ENCODE measurements at places on chromosomes 3 and 15.

DNA sequence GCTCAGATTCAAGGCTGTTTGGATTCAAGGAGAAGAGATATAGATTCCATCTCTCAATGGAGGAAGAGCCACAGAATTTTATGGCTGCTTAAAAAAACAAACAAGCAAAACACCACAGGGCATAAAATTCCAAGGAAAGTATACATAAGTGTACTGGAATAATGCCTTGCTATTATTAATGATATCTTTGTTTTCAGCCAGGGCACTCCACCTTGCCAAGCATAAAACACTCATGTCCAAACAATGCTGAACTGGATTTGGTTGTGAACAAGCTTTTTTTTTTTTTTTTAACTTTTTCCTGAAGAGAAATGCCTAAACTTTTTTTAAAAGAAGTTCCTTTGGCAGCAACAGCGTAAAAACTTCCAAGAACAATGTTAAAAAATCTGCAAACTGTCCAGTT lies 4.8 kb upstream of the CLSTN2 start:
- no peak overlapping the region for H3K4me3 ChIP-seq
- H3K27me3 ChIP-seq = peaks cover 28% of the 10 kb centered on the region
- no peaks in the 10 kb centered on the region for H3K4me1 ChIP-seq
- H3K36me3 ChIP-seq = no peaks in the 10 kb centered on the region

DNA sequence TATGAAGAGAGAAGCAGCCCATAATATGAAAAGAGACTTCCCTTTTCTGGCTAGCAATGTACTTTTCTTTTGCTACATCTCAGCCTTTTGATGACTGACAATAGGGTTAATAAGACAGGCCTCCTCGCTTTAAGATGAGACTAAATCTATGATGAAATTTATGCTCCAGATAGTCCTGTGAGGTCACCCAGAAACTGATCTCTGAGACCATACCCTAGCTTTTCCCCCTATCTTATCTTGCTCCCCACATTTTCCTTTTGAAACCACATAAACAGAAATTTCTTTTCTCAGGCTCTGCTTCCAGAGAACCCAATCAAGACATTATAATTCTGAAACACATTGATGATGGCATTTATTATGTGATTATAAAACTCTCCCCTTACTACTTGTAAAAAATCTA lies 168.8 kb upstream of the CADM2 start:
- no peak overlapping the region for H3K27ac ChIP-seq
- H3K4me1 ChIP-seq = no peaks in the 10 kb centered on the region
- no peak for DNase-seq
- H3K27me3 ChIP-seq = no peaks in the 10 kb centered on the region
- H3K36me3 ChIP-seq = no peaks in the 10 kb centered on the region
- no peak overlapping the region for H3K4me3 ChIP-seq

GRCh38 chr3:71780430-71780829 lies 4.5 kb downstream of the PROK2 start:
- H3K27ac ChIP-seq = no peak overlapping the region
- no peak overlapping the region for H3K4me3 ChIP-seq
- H3K27me3 ChIP-seq = peaks cover 47% of the 10 kb centered on the region
- H3K36me3 ChIP-seq = no peaks in the 10 kb centered on the region
- peaks cover 22% of the 10 kb centered on the region for H3K4me1 ChIP-seq
- DNase-seq = no peak

DNA sequence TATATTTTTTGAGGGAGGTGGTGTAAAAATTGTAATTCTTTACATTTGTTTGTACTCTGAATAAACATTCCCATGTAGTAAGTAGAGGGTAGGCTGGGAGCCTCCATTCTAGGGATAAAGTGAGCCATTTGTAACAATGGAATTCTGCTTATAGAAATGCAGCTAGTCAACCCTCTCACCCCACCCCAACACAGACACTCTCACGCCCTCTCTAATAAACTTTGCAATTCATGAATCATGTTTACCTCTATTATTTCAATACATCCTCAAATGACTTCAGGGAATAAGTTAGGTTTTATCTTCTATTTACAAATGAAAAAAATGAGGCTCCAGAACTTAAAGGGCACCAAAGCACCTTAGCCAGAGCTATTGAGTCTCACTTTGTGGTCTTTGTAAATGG lies 56.5 kb upstream of the PDZRN3 start:
- H3K4me1 ChIP-seq = no peaks in the 10 kb centered on the region

- peak overlapping the region; percentile 79 for H3K4me3 ChIP-seq
- no peak for DNase-seq
- H3K27me3 ChIP-seq = no peaks in the 10 kb centered on the region
- peaks cover 15% of the 10 kb centered on the region for H3K36me3 ChIP-seq
- H3K4me1 ChIP-seq = peaks cover 41% of the 10 kb centered on the region
- H3K27ac ChIP-seq = peak overlapping the region; percentile 93
Measured at GRCh38 chr3:32459450-32459849, 43.2 kb downstream of the CMTM6 start.

- H3K36me3 ChIP-seq = no peaks in the 10 kb centered on the region
- no peak overlapping the region for H3K4me3 ChIP-seq
- DNase-seq = no peak
- H3K27ac ChIP-seq = no peak overlapping the region
- H3K27me3 ChIP-seq = peaks cover 4% of the 10 kb centered on the region
Measured at GRCh38 chr3:10745392-10745791, 70.6 kb upstream of the SLC6A11 start.

DNA sequence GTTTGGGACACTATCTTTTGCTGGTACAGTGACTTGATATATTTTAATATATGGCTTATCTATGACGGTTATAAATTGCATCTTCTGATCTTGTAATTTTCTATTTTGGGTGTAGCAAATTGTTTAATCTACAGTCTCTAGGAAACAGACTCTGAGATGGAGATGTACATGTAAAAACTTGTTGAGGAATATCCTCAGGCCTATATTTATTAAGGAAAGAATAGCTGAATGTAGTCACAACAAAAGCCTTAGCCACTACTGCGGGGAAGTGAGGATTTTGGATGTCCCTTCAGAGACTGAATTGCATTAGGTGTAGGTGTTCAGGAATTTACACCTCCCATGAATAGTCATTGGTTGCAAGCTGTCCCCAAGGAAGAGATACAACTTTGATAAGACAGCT lies 13.8 kb upstream of the OR5K3 start:
- peaks cover 3% of the 10 kb centered on the region for H3K4me1 ChIP-seq
- peaks cover 2% of the 10 kb centered on the region for H3K36me3 ChIP-seq
- no peak overlapping the region for H3K27ac ChIP-seq
- H3K27me3 ChIP-seq = peaks cover 30% of the 10 kb centered on the region
- no peak overlapping the region for H3K4me3 ChIP-seq
- DNase-seq = no peak

GRCh38 chr15:77402740-77403379 lies 17.0 kb downstream of the PEAK1 start:
- peak overlapping the region; percentile 10 for H3K27ac ChIP-seq
- peaks cover 32% of the 10 kb centered on the region for H3K4me1 ChIP-seq
- H3K36me3 ChIP-seq = peaks cover 18% of the 10 kb centered on the region
- no peaks in the 10 kb centered on the region for H3K27me3 ChIP-seq

DNA sequence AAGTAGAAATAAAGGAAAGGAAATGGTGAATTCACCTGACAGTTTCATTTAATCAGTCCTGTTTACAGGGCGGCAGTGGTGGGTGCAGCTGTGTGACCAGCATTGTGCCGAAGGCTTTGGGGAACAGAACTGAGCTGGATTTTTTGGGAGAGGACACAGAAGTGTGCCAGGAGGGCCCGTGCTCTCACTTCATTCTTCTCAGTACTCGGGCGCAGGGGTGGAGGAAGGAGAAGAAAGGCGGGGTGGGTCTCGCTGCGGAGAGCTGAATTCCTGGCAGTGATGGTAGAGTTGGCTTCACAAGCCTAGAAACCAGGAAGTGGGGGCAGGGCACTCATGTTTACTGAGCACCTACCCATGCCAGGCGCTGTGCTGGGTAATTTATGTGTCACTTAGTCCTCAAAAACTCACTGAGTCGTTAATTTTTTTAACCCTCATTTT lies 64.6 kb downstream of the CRTC3 start:
- H3K36me3 ChIP-seq = peaks cover 49% of the 10 kb centered on the region
- peaks cover 72% of the 10 kb centered on the region for H3K4me1 ChIP-seq
- no peaks in the 10 kb centered on the region for H3K27me3 ChIP-seq
- H3K27ac ChIP-seq = peak overlapping the region; percentile 100

- H3K27me3 ChIP-seq = peaks cover 8% of the 10 kb centered on the region
- H3K27ac ChIP-seq = peak overlapping the region; percentile 99
- DNase-seq = peak; percentile 99
- H3K4me3 ChIP-seq = peak overlapping the region; percentile 98
- peaks cover 35% of the 10 kb centered on the region for H3K36me3 ChIP-seq
Measured at GRCh38 chr3:184362668-184363546, 1.4 kb downstream of the POLR2H start.

GRCh38 chr3:112759681-112760080 lies 87.0 kb downstream of the CD200R1L start:
- no peaks in the 10 kb centered on the region for H3K36me3 ChIP-seq

DNA sequence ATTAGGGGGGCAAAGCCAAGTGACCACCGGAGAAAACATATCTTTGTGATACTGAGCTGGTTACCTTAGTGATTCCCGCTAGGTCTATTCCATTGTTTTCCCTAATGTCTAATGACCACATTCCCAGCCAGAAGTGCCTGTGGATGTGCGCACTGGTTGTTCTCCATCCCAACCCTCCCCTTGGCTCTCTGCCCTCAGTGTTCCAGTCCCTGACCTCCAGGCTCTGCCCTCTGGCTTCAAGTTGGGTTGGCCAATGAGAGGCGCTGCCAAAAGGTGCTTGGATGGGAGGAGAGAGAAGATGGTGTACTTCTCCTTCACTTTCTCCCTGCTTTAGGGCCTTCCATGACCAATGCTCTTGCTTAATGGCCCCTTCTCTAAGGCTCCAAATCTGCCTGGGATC lies 2.4 kb downstream of the COLQ start:
- no peak for DNase-seq

- H3K27ac ChIP-seq = no peak overlapping the region
- no peaks in the 10 kb centered on the region for H3K4me1 ChIP-seq
- no peak overlapping the region for H3K4me3 ChIP-seq
Measured at GRCh38 chr3:171741377-171741776, 68.9 kb downstream of the PLD1 start.

DNA sequence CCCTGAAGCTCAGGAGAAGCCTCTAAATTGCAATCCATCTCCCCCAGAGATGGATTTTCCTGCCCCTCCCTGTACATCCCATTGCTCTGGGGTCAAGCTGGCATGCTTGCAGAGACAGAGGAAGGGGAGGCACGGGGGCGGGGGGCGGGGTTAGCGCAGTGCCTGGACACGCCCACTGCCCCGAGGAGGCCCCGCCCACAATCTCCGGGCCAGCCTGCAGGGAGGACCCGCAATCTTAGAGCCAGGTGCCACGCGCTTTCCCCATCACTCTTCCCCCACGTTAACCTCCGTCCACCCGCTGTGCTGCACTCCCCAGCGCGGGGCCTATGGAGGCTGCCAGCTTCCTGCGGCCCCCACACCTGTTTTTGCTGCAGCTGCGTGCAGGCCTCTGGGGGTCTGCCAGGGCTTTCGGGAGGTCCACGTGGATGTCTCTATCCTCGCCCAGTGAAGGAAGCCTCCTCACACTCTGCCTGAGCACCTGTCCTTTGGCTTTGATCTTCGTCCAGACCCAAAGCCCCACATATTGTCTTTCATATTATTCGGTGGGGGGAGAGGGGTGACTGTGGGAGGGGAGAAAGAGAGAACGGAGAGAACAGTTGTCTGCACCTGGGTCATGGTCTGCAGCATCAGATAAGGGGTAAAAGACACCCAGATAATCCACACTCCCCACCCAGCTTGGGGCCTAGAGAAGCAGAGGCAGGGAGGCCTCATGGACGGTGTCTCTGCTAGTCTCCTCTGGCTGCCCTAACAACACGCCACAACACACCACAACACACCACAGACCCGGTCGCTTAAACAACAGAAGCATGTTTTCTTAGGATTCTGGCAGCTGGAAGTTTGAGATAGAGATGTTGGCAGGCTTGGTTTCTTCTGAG lies 118.0 kb upstream of the MEF2A start:
- H3K4me3 ChIP-seq = no peak overlapping the region
- no peak overlapping the region for H3K27ac ChIP-seq
- H3K4me1 ChIP-seq = peaks cover 52% of the 10 kb centered on the region
- H3K36me3 ChIP-seq = no peaks in the 10 kb centered on the region
- no peak for DNase-seq

GRCh38 chr3:184227481-184227935 lies 1.9 kb upstream of the VWA5B2 start:
- peaks cover 53% of the 10 kb centered on the region for H3K27me3 ChIP-seq
- H3K36me3 ChIP-seq = peaks cover 2% of the 10 kb centered on the region
- H3K4me1 ChIP-seq = peaks cover 8% of the 10 kb centered on the region
- peak; percentile 87 for DNase-seq

DNA sequence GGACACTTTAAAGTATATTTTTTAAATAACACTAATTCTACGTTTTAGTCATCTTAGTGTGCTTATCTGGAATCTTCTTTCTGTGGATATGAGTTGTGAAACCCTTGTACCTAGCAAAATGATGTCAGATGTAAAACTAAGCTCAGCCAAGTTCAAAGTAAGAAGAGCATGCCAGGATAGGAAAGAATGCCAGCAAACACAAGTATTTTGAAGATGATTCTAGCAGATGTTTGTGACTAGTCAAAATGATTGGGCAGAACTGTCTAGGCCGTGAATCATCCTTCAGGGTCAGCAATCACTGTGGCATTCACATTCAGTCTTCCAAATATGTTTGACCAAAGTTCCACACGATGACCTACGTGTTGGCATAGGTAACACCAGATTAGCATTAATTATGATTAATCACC lies 5.4 kb upstream of the PLOD2 start:
- DNase-seq = no peak
- peaks cover 4% of the 10 kb centered on the region for H3K4me1 ChIP-seq
- H3K27ac ChIP-seq = no peak overlapping the region
- H3K4me3 ChIP-seq = no peak overlapping the region

DNA sequence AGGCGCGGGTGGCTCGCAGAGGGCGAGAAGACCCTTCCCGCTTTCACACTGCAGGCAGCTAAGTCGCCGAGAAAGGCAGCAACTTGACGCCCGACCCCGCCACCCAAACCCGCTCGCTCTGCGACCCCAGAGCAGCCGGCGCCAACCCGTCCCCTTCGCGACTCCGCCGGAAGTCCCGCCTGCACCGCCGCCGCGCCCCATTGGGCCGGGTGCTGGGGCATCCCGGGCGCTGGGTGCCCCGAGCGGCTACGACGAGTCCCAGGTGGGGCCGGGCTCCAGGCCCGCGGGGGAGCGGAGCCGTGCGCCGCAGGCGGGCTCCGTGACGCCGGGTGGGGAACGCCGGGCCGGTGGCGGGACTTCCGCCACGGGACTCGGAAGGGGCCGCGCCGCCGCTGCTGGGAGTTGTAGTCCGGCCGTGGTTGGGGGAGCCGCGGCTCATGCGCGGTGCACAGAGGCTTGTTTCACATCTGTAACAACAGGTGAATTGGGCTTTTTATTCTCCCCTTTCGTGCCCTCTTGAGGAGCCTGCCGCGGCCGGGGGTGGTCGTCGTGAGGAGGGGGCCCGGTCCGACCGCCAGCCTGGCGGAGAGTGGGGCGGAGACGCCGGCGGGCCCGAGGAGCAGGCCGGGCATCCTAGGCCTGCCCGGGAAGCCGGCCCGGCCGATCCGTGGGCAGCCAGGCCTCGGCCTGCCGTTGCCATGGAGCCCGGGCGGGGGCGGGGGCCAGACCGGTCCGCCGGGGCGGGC lies at the start of gene DHX30:
Gene DHX30, plus strand, starts transcription at position 405 of the 746 bp plus-strand sequence. CDS start 7,546 bp downstream, outside the sequence.
- peaks cover 6% of the 10 kb centered on the region for H3K36me3 ChIP-seq
- peak within 1 kb of the TSS; percentile 99 for H3K4me3 ChIP-seq
- peak within 1 kb of the TSS; percentile 96 for H3K27ac ChIP-seq
- no peaks in the 10 kb centered on the region for H3K27me3 ChIP-seq
- DNase-seq = peak; percentile 96

All from activated CD4-positive, alpha-beta T cell treated with anti-CD3 and anti-CD28 coated beads, Interleukin-2, amount 10 ng/mL, durations not matched to agents 24 days and 14 days (primary cell).